ENCODE measurements at places on chromosomes 3 and 15.

- no peak for DNase-seq
Observed at GRCh38 chr15:40097968-40098476, 10.7 kb downstream of the BMF start.

DNA sequence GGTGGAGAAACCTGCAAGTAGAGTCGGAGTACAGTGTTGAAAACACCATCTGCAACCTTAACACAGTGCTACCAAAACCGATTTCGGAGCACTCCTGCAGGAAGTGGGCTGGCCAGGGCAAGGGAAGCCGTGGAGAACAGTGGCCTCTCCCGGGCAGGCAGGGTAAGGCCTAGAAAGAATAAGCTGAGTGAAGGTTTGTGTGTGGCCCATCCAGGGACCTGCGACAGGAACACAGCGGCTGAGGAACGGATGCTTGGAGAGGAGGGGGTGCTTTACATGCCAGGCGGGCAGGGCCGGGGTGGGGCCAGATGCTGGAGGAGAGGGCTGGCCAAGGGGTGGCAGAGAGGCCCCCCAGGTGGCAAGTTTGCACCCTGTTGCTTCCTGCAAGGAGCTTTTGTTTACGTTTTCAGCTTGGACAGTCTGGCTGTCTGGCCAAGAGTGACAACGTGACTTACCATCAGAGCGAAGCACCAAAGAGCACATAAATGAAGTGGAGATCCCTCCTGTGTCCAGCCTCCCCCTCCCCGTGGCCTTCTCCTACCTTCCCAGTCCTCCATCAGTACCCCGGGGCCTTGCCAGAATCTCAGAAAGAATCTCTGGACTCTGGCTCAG is 156.5 kb downstream of the PGPEP1L start:
- DNase-seq, result peak; percentile 83

GRCh38 chr3:32026593-32026992 is 45.0 kb downstream of the ZNF860 start:
- DNase-seq, result no peak

GRCh38 chr3:4899710-4900109 is 79.5 kb upstream of the BHLHE40 start:
- DNase-seq, result no peak

GRCh38 chr3:45034612-45035252 is 8.6 kb downstream of the CLEC3B start:
- no peak for DNase-seq

GRCh38 chr3:23576379-23576959 is 229.3 kb upstream of the UBE2E1 start:
- DNase-seq, result no peak

DNA sequence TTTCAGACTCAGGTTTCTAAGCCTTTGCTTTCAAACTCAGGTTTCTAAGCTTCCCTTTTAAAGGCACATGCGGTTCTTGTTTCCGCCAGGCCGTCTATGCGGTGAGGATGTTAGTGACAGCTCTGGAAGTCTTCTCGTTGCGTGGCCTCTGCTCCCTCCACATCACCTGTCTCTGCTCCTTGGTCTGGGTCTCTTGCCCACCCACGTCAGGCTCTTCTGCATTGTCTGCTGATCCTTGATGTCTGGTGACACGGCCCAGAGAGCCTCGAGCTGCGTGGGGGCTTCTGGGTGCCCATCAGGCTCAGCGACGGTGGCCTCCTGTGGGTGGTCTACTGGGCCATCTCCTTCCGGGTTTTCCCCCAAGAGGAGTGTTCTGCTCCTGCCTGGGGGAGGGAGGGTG is 30.5 kb downstream of the KLF13 start:
- no peak for DNase-seq

GRCh38 chr3:140706360-140706759 is 28.5 kb downstream of the TRIM42 start:
- no peak for DNase-seq

GRCh38 chr15:68440136-68440535 is 8.2 kb upstream of the ITGA11 start:
- DNase-seq, result no peak

DNA sequence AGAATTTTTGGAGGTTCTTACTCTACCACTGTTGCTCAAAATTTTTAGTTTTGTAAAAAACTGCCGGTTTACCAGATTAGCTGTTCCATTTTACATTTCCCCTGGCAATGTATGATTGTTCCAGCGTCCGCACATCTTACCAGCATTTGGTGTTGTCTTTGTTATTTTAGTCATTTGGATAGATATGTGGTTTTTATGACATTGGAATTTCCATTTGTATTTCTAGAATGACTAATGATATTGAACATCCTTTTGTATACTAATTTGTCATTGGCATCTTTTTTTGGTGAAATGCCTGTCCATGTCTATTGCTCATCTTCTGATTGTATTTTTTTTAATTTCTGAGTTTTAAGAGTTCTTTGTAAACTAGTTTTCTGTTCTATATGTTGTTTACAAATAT is 28.5 kb downstream of the LRRC28 start:
- DNase-seq, result no peak

GRCh38 chr3:124483915-124484470 is 246.3 kb upstream of the UMPS start:
- no peak for DNase-seq

DNA sequence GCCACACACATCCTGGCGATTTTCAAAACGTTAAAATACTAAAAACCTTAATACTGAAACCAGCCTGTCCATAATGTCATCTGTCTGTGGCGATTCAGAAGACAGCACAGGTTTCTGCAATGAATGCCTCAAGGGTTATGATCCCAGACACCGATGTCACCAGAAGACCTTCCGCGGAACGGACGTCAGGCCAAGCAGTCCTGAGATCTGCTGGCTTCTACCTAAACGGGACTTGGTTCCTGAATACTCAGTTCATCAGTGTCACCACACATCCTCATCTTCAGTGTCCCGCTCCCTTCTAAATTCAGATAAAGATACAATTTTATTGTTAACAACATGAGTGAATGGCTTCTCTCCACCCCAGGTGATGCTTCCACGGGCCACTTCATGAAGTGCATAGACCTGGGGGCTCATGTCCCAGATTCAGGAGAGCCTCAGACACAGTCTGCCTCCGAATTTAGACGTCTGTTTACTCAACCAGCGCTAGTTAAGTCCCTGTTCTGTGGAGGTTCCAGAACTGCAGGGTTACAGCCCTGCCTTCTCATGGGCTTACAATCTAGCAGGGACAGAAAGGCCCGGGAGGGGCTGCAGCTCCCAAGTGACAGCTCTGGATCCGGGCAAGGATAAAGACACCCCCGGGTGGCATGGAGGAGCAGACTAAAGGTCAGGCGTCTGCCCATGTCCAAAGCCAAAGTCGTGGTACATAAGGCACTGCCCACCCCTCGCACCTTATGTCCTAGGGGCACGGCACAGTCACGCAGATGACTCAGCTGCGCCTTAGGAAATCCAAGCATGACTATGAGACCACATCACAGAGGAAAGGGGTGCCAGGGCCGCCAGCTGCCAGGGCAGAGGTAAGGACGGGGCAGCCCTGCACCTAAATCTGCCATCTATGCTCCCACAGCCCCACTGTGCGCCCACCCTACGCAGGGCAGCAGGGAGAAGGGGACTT is 75.9 kb downstream of the VGLL4 start:
- DNase-seq, result no peak

DNA sequence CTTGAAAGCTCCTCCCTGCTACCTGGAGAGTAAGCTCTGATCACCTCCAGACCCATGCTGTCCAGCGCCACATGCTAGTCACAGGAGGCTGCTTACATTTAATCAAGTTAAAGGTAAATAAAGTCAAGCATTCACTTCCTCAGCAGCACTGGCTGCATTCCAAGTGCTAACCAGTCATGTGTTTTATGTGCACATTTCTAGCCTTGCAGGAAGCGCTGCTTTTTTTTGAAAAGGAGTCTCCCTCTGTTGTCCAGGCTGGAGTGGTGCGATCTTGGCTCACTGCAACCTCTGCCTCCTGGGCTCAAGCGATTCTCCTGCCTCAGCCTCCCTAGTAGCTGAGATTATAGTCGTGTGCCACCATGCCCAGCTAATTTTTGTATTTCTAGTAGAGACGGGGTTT is 279.2 kb downstream of the GABRG3 start:
- DNase-seq, result peak; percentile 57

- peak; percentile 62 for DNase-seq
Observed at GRCh38 chr3:44554626-44555592, at the start of gene ZKSCAN7. TSS of gene ZKSCAN7 (plus strand) at chr3:44555193. CDS start at chr3:44557048, 1,855 bp downstream.

DNA sequence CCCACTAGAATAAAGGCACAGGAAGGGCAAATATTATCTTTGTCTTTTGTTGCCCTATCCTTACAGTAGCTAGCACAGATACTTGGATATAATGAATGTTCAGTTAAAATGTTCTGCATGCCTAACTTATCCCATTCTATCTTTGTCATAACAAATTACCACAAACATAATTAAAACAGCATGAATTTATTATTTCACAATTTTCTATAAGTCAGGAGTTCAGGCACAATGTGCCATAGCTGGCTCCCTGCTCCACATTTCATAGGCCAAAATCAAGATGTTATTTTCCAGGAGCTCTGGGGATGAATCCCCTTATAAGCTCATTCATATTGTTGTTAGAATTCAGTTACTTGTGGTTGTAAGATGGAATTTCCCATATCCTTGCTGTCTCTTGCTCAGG is 975.5 kb downstream of the IGSF11 start:
- no peak for DNase-seq

DNA sequence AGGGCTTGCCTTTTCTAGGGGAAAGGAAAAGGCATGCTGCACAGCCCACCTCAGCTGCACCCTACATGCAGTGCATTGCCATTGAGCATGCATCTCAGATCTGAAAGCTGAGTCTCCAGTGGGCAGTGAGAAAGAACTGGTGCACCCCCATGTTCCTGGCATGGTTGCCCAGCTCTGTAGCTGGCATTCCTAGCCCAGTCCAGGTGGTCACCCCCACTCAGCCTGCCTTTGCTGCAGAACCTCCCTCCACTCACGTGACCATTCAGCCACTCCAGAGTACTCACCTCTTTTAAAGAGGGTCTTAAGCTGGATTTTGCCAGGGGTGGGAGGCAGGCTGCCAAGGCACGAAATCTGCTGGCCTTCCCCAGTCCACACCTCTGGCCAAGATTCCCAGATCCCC is 208.6 kb upstream of the TOPAZ1 start:
- no peak for DNase-seq

DNA sequence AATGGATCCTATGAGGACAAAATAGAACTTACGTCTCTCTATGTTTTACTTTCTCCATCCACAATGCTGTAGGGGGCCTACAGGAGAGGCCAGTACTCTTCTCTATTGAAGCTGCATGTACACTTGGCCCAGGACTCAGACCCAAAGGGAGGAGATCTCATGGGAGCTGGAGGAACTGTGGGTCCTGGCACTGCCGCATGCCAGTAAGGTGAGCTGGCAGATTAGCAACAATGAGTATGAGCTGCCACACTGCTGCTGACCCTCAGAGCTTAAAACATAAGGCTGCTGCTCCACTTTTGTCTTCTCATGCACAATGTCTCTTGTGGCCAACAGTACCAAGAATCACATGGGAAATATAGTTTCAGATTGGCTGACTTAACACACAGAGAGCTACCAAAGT is 57.8 kb upstream of the TBC1D5 start:
- DNase-seq, result no peak

GRCh38 chr3:9866639-9867038 is 13.4 kb downstream of the CIDEC start:
- DNase-seq, result no peak

GRCh38 chr3:158098834-158099424 is 7.3 kb downstream of the SHOX2 start:
- no peak for DNase-seq

DNA sequence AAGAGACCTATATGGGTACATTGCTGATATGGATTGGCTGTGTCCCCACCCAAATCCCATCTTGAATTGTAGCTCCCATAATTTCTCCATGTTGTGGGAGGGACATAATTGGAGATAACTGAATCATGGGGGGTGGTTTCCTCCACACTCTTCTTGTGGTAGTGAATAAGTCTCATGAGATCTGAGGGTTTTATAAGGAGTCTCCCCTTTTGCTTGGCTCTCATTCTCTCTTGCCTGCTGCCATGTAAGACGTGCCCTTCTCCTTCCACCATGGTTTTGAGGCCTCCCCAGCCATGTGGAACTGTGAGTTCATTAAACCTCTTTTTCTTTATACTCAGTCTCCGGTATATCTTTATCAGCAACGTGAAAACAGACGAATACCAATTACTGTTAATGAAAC is 5.0 kb upstream of the ARRDC4 start:
- no peak for DNase-seq

GRCh38 chr15:59200560-59200959 is 6.1 kb upstream of the LDHAL6B start:
- DNase-seq, result no peak

DNA sequence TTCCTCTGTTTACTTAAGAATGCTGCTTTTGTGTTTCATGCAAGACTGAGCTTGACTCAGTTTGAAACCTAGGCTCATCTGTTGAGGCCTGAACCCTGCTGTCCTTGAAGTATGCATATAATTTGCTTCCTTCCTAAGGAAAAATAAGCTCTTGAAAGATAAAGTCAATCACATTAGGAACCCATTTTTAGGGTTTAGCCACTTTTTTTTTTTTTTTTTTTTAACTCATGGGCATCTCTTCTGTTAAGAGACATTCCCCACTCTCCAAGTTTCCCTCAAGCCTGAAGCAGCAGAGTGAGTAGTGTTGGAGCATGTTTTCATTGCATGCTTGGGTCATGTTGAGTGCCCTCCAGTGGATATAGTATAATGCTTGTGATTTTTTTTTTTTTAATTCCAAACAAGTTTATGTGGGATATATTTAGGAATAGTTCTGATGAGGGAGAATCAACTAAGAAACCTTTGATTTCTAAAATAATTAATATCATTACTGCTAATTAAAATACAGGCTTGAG is 3.6 kb downstream of the CTNNB1 start:
- peak; percentile 18 for DNase-seq

- no peak for DNase-seq
Observed at GRCh38 chr3:47722859-47723258, 58.8 kb downstream of the SMARCC1 start.

DNA sequence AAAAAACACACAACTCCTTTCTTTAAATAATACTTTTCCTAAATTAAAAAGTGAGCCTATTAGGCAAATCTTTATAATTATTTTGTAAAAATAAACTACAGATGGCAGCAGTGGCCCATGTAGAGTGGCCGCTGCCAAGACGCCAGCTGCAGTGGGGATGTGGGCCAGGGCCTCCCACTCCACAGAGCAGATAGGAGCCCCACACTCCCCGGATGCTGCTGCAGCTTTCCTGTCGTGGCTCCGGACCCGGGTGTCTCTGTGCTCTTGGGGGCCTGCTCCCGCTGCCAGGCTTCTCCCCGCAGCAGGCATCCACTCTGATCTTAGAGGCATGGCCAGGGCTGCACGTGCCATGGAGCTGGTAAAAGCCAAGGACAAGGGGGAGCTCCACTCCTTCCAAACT is 67.5 kb downstream of the PROS1 start:
- DNase-seq, result peak; percentile 26

GRCh38 chr3:45486136-45486535 is 97.8 kb downstream of the LARS2 start:
- DNase-seq, result no peak

DNA sequence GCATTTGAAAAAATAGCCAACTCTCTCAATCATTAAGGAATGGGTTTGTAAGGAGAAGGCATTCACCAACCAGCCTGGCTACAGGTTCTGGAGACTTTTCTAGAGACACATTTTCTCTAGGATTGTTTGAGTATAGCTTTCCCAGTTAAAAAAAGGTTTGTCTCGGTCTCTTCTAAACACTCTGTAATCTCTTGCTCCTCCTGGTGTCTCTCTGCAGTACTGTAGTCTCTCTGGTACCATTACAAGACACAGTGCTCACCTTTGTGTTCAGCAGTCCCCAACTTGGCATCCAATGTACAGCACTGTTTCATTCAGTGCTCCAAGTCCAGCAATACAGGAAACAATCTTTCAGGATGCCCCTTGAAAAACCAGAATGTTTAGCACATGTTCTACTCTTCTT is 534.4 kb downstream of the ZNF385D start:
- no peak for DNase-seq

All from BE2C (cell line).